ENCODE measurements at places on chromosomes 2 and 18. TPM values are rescaled to one million over a fixed set of nuclear protein-coding genes. Genes with fewer than 3 reads are reported as not detected.

RNPEPL1 gene
- total RNA-seq, result 40.6 TPM

ZC3H6 gene
- 3.7 TPM for total RNA-seq

INO80B gene
- total RNA-seq, result 16.5 TPM

NLRC4 gene
- total RNA-seq, result 0.70 TPM

KCNK3 gene
- total RNA-seq, result 0.43 TPM

ALK gene
- not detected for total RNA-seq
